ENCODE measurements at places on chromosomes 3 and 15.

- no peak for DNase-seq
Measured at GRCh38 chr3:60536420-60536819, 714.8 kb downstream of the FHIT start.

DNA sequence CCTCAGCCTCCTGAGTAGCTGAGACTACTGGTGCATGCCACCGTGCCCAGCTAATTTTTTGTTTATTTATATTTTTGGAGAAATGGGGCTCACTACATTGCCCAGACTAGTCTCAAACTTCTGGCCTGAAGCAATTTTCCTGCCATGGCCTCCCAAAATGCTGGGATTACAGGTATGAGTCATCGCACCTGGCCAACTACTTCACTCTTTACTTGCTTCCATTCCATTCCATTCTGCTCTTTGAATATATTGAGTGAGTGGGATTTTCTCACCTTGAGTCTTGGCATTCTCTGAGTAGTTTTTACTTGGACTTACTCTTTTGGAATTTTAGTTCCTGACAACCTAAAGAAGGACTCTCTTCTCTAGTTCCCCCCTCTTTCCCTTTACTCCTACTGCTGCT is 93.8 kb upstream of the UNC13C start:
- no peak for DNase-seq

DNA sequence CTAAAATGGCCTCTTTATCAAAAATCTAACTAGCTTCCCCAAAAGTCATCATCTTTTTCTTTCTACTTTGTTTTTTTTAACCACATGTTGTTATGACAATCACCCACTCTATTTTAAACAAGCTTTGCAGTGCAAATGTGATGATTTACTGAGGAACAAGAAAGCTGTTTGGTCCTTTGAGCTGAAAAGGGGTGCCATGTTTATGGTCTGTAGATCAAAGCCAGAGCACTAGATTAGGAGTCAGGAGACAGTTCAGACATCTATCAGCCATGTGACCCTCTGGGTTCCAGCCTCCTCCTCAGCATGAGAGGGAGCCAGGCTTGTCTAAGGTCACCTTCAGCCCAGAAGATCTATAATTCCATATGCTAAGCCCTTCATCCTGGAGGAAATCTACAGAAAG is 65.9 kb downstream of the RPL22L1 start:
- no peak for DNase-seq

- no peak for DNase-seq
Measured at GRCh38 chr3:160883373-160883772, 127.3 kb downstream of the PPM1L start.

GRCh38 chr3:194687638-194688199 is 2.0 kb downstream of the FAM43A start:
- peak; percentile 68 for DNase-seq

DNA sequence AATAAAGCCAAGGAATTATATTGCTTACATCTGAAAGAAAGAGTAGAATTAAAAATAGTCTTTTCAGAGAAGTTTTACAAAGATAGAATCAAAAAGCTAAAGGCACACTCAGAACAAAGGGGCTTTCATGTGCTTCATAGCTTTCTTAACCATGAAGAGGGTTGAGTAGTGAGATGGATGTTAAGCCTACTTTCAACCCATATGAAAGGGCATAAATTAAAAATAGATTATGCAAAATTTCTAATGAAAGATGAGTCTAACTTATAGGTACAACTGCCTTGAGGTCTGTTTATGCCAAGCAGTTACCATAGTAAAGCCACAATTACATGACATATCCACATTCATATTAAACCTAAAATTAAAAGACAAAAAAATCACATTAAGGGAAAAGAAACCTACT is 223.3 kb upstream of the ARHGEF26 start:
- DNase-seq = no peak

DNA sequence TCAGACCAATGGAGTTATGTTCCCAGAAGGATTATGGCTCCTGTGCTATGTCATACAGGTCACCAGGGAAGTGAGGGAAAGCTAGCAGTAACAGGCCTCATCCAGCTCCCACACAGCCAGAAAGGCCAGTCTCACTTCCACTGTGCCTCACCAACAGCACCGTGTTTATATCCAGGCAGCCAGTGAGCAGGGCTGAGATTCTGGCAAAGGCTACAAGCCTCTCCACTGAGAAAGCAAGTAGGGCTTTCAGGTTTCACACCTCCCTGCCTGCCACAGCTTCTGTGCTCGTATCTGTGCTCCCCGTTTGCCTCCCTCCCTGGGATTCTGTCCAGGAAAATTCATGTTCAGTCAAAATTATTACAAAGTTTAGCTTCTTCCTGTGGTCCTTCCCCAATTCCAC is 14.9 kb upstream of the CFAP20DC start:
- no peak for DNase-seq

- no peak for DNase-seq
Measured at GRCh38 chr15:45993508-45993907, 358.7 kb downstream of the SQOR start.

DNA sequence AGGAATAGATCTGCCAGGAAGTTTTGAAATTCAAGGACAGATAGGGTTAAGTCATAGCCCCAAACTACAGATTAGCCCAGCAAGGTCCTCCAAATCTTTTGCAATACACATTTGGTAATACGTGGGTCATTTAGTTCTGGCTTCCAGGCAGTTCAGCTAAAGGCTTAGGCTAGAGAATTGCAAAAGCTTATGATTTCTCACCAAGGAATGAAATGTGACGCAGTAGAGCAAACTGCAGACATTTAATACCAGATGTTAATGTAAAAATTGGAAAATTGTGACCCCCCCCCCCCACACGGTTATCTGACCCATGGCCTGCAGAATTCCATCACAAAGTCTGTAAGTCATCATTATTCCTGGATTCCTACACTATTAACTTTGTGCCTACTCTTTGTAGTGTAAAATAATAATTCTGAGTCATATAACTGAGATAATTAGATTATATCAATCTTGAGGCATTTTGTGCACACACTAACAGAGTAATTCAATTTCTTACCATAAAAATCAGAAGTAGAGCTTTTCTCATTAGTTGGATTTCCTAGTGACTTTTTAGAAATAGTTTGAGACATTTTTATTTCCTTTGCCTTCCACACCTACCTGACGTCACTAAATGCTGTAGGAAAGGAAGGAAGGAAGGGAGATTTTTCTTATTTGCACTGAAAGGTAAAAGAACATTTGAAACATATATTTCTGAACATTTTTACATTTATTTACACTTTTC is 235.2 kb downstream of the DTWD1 start:
- no peak for DNase-seq

- DNase-seq = no peak
Measured at GRCh38 chr3:183006396-183007002, 26.2 kb upstream of the DCUN1D1 start.

- no peak for DNase-seq
Measured at GRCh38 chr3:49406571-49407565, 4.9 kb downstream of the RHOA start.

DNA sequence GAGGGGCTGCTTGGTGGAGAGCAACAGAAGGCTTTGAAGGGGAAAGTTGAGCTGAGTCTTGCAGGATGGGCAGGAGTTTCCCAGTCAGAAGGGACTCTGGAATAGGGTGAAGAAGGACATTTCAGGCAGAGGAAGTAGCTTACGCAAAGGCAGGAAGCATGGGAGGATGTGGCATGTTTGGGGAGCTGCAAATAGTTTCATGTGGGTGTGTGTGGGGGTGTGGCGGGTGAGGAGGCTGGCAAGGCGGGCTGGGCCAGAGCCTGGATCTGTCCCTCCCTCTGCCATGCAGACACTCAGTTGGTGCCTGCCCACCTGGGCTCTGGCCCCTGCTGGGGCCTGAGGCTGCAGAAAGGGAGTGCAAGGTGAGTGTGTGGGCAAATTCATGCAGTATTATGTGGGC is 10.4 kb downstream of the TEX264 start:
- DNase-seq = peak; percentile 45

DNA sequence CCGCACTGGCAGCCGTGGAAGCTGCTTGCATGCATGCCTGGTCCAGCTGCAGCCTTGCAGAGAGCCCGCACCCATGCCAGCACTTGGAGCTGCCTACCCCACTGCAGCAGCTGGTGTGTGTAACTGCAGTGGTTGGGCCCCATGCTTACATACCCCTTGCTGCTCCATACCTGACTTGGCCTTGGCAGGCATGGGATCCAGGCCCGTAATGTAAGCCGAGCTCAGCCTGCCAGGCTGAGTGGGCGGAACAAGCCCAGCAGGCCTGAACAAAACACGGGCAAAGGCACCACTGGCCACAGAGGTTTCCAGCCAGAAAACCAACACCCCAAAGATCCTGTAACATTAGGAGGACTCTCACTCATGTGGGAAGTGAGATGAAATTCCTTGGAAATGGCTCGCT is 48.3 kb downstream of the SLC6A20 start:
- no peak for DNase-seq

DNA sequence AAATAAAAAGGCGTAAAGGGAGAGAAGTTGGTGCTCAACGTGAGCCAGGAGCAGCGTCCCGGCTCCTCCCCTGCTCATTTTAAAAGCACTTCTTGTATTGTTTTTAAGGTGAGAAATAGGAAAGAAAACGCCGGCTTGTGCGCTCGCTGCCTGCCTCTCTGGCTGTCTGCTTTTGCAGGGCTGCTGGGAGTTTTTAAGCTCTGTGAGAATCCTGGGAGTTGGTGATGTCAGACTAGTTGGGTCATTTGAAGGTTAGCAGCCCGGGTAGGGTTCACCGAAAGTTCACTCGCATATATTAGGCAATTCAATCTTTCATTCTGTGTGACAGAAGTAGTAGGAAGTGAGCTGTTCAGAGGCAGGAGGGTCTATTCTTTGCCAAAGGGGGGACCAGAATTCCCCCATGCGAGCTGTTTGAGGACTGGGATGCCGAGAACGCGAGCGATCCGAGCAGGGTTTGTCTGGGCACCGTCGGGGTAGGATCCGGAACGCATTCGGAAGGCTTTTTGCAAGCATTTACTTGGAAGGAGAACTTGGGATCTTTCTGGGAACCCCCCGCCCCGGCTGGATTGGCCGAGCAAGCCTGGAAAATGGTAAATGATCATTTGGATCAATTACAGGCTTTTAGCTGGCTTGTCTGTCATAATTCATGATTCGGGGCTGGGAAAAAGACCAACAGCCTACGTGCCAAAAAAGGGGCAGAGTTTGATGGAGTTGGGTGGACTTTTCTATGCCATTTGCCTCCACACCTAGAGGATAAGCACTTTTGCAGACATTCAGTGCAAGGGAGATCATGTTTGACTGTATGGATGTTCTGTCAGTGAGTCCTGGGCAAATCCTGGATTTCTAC is at the start of gene RARB:
RARB (plus strand) TSS at position 322 of the 847 bp plus-strand sequence; CDS start at position 791, 469 bp downstream.
- no peak for DNase-seq

- no peak for DNase-seq
Measured at GRCh38 chr15:98717371-98717770, 69.0 kb downstream of the IGF1R start.

GRCh38 chr3:154210986-154211385 is 89.8 kb downstream of the ARHGEF26 start:
- DNase-seq = no peak

DNA sequence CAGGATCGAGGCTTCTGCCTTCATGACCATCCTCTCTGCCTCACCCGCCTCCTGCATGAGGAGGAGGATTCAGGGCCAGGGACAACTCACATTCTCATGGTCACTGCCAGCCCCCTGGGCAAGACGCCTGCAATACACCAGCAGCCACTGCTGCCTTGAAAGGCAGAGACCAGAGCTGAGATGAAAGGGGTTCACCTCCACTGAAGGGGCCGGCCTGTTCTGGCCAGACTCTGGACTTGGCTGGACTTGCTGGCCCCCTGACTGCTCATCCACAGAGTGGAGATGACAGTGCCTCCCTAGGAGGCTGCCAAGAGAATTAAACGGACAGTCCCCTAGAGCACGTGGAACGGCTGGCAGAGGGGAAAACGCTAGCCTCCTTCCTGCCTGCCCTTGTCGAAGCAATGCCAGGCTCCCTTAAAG is 35.2 kb downstream of the MGLL start:
- no peak for DNase-seq

DNA sequence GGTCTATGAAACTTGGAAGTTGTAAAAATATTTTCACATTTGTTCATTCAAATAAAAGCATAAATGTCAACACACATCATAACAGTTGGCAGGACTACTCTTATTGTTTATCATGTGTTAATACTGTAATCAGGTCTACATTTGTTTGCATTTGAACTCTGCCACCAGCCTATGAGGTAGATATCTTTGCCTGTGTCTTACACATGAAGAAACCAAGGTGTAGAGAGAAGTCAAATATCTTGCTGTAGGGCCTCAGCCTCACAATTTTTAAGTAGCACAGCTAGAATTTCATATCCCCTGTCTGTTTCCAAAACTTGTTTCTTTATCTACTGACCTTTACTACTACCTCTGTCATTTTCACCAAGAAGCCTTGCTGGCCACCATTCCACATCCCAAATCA is 161.9 kb downstream of the ZIC4 start:
- no peak for DNase-seq

- no peak for DNase-seq
Measured at GRCh38 chr3:191997093-191997492, 536.1 kb downstream of the PYDC2 start.

DNA sequence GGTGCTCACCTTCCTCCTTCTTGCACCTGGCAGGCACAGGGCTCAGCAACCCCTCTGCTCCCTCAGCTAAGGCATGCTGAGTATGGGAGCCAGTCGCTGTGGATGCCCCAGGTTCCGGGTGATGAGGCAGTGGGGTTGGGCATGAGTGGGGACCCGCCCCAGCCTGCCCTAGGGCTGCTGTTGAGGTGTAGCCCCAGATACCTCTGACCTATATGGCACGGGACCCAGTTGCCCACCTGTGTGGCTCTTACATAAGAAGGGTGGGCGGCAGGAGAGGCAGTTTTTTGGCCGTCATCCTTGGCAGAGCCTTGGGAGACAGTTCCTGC is 21.0 kb downstream of the ACSBG1 start:
- no peak for DNase-seq

DNA sequence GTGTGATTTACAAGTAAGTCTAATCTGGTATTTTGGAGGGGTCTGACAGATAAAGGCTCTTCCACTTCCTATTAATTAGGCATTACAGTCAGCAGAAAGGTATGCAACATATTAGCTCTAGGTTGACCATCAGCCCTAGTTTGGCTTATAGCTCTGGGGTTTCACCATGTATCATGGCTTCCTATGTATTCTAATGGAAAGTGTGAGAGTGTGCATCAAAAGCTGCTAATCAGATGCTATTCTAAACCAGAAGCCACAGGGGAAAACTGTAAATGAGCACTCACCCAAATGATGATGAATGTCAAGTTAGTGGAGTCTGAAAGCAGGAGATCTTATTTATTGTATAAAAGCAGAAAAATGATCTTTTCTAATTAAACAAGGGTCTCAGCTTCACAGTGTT is 149.2 kb upstream of the MITF start:
- no peak for DNase-seq

DNA sequence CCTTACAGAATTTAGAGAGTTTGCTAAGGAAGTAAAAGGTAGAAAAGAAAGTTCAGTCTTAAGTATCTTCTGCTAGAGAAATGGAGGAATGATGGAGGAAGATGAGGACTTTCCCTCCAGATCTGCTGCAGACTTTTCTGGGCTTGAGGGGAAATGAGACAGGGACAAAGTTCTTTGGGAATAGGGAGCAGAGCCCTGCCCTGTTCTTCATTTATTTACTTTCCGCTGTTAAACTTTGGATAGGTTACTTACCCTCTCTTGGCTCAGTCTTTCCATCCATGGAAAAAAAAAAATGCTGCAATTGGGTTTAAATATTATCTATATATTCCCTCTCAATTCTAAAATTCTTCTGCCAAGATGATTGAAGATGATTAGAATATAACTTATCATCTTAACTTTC is 202.9 kb downstream of the TBL1XR1 start:
- no peak for DNase-seq

- DNase-seq = peak; percentile 1
Measured at GRCh38 chr3:132210476-132211346, 106.5 kb upstream of the ACP3 start.

Data from activated CD4-positive, alpha-beta T cell treated with anti-CD3 and anti-CD28 coated beads, Interleukin-2, amount 50 U/mL, for 4 hours (primary cell).